ENCODE measurements at places on chromosomes 3 and 15.

- DNase-seq, result peak; percentile 44
Measured at GRCh38 chr15:90046911-90047392, 45.8 kb downstream of the ZNF710 start.

- no peak for DNase-seq
Measured at GRCh38 chr3:141015481-141015880, 35.7 kb upstream of the SPSB4 start.

- no peak for DNase-seq
Measured at GRCh38 chr3:196399485-196399945, 32.7 kb downstream of the UBXN7 start.

DNA sequence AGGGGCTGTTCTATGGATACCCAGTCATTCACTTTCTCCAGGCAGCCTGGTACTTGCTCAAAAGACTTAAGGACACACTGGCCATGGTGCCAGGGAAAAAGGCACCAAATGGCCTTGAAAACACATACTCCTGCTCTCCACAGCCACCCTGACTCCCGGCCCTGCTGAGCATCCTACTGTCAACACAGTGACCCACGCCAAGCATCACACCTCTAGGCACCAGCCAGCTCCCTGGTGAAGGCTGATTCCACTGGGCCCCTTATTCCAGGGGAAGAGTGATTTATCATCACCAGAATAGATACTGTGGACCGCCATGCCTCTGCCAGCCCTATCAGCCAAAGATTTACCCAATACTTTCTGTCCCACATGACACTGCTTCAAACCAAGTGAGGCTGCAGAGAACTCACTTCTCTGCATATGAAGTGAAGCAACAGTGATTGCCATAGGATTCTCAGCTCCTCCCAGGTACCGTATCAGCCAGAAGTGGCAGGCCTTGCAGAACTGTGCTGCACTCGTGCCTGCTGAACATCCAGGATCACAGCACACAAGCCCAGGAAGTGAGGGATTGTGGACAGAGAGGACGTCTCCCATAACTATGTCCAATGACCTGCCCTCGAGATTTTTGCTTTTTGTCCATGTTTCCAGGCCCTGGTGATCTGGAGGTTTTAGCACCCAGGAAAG lies 63.7 kb downstream of the WHAMM start:
- no peak for DNase-seq

GRCh38 chr15:41647262-41647661 lies 12.9 kb upstream of the MGA start:
- no peak for DNase-seq

DNA sequence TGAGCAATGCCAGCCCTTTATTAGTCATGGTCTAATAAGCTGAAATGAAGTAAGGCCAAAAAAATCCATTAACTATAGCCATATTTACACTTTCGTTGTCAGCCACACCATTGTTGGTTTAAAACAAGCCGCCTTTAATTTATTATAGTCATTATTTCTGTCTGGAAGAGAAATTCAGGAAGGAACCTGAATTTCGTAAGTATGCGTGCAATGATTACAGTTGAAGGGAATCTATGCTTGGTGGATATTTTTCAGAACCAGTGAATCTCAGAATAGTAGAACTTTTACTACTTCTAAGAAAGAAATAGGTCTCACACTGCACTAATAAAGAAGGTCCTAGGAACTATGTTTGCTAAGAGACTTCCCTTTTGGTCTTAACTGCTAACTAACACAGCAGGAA lies 59.1 kb downstream of the FAM43A start:
- DNase-seq, result no peak

DNA sequence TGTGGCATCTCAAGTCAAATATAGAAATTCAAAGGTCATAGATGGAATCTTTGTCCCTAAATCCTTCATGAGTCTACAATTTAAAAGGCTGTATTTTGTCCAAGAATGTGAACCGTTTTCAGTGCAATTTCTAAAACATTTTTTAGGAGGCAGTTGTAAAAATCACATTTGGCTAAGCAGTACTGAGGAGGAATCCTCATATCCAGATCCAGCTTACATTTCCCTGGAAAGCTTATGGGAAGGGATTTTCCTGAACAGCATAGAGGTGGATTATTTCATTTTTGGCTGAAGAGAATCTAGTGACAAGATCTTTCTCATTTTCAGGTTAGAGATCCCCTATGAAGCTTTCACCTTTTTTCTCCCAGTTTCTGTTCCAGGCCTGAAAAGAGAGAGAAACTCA lies 178.4 kb downstream of the POLR2M start:
- no peak for DNase-seq

DNA sequence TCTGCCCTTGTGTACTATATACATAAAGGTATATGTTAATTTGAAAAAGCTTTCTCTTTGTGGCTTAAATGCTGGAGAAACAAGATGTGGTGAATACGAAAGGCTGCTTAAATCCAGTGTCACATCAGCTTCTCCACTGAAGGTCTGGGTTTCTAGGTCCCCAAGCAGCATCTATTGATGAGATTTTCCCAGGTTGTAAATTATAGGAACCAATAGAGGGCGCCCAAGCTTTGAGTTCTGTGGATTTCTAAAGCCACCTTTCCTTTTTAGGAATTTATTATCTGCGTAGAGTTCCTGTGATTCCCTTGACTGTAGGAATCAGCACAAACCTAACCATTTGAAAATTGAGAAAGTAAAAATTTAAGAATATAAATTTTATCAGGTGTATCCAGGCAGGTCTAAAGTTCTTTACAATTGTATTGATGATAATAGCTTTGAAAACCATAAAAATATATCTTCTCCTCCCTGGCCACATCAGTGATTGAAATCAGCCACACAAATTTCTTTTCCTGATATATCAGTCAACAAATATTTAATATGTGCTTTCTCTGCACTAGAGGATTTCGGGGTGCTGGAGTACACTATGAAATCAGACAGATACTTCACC lies 88.3 kb upstream of the ADAMTSL3 start:
- peak; percentile 60 for DNase-seq

- DNase-seq, result no peak
Measured at GRCh38 chr3:12454816-12455121, 29.5 kb upstream of the TSEN2 start.

- no peak for DNase-seq
Measured at GRCh38 chr3:28634019-28634418, 285.4 kb upstream of the AZI2 start.

DNA sequence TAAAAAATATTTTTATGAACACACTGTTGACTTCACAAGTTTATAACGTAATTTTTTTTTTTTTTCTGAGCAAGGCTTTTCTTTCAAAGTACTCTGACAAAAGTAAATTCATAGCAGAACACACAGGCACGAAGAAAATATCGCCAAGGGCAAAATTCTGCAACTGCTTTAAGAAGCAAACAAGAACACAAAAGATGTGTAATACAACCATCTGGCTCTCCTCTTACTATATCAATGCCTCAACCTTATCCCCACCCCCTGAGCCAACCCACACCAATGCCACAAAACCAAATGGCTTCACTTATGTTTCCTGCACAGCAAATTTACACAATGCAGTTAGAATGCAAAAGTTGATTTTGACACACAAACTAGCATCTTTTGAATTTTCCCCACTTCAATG lies 274.2 kb downstream of the FOXP1 start:
- DNase-seq, result no peak

DNA sequence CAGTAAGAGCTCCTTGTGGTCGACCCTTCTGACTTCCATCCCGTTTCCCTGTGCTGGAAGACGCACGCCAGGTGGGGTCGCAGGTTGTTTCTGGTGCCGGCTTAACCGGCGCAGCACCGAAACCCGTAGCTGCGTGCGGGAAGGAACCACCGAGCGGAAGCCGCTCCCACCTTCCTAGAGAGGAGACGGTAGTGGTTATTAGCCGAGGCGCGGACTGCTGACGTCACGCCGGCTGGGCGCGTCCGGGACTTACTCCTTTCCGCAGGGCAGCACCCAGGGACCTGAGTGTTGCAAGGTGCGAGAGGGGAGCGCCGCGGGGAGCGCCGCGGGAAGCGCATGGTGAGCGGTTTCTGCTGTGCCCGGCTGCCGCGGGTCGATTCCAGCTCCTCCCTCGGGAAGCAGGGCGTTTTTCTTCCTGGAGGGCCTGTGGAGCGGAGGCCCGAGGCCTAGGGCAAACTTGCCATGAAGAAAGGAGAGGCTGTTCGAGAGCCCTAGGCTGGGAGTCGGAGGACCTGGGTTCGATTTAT lies at the start of gene ZNF501:
Gene ZNF501 (plus strand): TSS at position 252 of the 527 bp plus-strand sequence. CDS start 4,787 bp downstream, outside the sequence.
- peak; percentile 94 for DNase-seq

DNA sequence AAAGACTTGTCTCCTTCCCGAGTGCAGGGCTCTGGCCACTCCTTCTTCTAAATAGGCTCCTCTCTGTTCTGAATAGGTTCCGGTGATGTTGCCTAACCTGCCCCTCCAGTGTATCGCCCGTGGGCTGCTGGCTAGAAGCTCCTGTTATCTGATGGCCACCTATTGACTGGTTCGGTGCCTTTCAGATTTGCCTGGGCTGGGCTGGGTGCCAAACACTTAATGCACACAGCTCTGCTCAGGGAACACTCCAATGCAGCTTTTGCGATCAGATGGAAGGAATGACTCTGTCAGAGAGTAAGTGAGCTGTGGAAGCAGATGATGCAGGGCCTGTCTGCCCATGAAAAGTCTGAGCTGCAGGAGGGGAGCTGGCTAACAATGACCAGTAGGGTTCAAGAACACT lies 112.9 kb downstream of the CORO2B start:
- DNase-seq, result no peak

DNA sequence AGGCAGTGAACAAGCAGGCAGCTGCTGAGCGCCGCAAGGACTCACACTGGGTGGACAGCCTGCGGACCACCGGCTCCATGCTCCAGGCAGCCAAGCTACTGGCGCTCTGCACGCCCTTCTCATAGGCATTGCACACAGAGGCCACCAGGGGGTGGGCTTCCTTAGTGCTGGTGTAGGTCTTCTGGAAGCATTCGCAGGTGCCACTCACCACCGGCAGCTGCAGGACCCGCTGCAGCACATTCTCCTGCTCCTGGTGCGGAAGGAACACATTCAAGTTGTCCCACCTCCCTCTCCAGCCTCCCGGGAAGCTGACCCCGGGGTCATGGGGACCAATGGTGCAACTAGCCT lies 6.0 kb downstream of the PLIN1 start:
- peak; percentile 93 for DNase-seq

DNA sequence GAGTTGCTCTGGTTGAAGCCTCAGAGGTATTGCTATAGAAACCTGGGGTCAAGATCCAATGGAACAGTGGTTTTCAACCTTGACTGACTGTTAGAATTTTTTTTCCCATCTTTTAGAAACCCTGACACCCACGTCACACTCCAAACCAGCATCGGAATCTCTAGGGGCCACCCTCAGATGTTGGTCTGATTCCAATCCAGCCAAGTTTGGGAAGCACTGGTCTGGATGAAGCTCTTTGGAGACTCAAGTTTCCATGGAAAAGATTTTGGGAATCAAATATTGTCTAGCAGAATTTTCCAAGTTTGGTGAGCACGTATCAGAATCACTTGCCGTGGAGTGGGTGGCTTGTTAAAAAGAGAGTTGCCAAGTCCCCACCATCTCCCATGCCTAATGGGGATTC lies 103.8 kb downstream of the THSD4 start:
- no peak for DNase-seq

- no peak for DNase-seq
Measured at GRCh38 chr3:98977520-98977919, 76.0 kb upstream of the DCBLD2 start.

- no peak for DNase-seq
Measured at GRCh38 chr15:85164841-85165466, 183.3 kb downstream of the PDE8A start.

GRCh38 chr3:169311860-169312259 lies 351.7 kb downstream of the MECOM start:
- no peak for DNase-seq

- DNase-seq, result peak; percentile 10
Measured at GRCh38 chr3:116034794-116035193, 410.5 kb downstream of the LSAMP start.

DNA sequence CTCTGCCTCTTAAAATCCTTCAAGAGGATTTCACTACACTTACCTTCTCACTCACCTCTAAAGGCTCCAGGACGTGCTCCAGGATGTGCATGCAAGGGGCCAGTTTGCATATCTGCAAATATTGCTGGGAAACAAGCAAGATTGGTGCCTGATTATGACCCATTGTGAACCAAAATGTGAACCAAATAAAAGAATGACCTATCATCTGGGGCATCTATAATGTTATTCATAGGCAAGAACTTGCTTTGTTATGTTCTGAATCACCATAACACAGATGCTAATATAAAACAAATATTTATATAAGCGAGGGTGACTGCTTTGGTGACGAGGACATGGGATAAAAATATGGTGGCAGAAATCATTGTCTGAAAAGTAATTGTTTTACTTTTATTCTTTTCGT lies 5.5 kb downstream of the IL12A start:
- no peak for DNase-seq

DNA sequence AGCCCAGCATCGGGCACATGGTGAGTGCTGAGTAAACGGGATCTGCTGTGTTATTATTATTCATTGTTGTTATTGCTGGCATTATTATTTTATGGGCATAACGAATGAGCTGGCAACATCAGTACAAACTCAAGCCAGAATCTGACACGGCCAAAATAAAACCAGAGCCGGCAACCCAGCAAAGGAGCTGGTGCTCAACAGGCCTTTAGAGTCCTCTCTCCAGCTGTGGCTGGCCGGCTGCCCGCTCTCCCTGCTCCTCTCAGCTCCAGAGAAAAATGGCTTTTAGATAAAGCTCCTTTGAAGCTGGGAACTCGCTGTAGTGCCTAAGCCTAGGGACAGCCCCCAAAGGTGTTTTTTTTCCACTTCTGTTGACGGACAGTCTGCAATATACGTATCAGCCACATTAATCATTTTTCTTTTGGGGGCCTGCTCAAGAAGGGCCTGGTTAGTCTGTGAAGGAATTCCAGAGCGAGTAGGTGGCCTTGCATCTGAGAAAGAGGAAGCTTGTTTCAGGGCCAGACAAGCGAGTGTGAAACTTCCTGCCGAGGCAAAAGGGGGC lies 193.9 kb upstream of the UBE2E1 start:
- DNase-seq, result no peak

DNA sequence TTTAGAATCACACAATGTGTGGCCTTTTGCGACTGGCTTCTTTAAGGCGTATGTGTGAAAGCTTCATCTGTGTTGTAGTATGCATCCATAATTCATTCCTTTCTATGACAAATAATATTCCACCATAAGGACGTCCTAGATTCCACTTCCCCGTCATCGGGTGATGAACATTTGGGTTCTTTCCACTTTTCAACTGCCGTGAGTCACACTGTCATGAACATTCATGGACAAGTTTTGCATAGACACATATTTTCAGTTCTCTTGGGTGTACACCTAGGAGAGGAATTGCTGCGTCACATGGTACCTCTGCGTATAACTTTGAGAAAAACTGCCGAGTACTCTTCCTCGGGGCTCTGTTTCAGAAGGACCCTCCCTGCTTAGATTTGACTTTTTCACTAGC lies 97.3 kb downstream of the TOP2B start:
- DNase-seq, result no peak

All from iPS-NIHi11 (cell line).